ENCODE measurements at places on chromosomes 1 and 21.
A peak's percentile ranks its signal among the peaks of the same experiment; 100 is the strongest.

DNA sequence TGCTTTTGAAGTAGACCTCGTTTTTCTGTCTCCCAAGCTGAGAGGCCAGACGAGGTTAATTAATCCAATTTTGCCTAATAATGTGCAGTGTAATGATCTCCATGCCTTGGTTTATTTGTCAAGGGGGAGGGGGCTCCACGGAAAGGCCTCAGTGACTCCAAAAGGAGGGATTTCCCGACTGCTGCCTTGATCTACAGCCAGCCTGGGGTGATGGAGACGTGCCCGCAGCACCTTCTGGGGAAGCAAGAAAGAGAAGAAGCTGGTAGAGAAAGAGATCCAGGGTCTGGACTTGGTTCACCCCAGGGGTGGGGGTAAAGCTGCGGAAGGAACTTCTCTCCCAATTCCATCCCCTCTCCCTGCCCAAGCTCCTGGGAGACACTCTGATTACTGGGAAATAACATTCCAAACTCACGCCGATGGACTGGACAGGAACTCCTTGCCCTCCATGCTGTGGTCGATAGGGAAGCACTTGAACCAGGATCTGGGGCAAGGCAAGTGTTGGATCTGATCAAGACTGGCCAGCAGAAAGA lies 44.1 kb upstream of the SIM2 start:
- DNase-seq: no peak

DNA sequence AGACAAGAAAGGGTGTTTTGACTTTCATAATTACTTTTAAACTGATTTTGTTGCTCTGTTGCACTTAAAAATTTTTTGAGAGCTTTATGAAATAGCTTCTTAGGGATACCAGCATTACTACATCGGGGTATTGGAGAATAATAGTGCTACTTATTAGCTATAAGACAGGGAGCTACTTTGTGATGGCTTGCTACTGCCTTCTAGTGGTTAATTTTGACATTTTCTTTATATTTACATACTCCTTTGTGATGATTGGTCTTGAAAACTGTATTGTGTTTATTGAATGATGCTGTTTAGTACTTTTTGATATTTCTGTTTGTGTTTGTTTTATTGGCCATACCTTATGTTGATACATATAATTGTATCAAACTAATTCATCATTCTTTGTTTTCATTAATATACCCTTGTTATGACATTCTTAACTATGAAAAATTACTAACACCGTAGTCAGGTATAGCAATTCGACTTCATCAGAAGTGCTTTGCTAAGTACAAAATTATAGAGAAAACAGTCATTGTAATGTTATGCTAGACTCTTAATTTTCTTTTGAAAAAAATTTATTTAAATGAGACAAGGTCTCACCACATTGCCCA lies 85.5 kb downstream of the CLIC4 start:
- DNase-seq: peak; percentile 90

GRCh38 chr1:65769636-65770035 lies 23.1 kb upstream of the PDE4B start:
- no peak for DNase-seq

- DNase-seq: no peak
Measured at GRCh38 chr1:156401681-156402081, 32.7 kb downstream of the RHBG start.

DNA sequence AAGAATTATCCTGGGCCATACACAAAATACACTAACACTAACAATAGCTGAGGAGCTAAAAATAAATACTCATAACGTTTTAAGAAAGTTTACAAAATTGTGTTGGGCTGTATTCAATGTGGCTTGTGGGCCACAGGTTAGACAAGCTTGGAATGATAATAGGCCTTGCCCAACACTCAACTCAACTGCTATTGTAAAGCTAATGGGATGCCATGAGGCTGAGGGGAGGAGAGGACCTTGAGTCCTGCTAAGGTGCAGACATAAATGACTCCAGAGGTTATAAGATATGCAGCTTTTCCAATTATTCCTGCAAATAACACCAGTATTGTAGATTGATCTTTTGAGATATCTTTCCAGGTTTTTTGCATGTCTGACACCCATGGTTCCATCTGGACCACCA lies 97.0 kb downstream of the FCRL5 start:
- no peak for DNase-seq

DNA sequence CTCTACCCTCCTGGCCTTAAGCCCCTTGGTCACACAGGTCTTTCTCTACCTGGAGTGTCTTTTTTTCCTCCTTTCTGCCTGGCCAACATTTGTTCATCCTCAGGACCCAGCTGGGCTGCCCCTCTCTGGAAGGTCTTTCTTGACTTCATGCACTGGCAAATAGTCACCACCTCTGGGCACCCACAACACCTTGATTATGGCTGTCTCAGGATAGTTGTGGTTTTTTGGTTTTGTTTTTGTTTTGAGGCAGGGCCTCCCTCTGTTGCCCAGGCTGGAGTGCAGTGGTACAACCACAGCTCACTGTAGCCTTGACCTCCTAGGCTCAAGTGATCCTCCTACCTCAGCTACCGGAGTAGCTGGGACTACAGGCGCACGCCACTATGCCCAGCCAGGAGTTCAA lies 10.8 kb downstream of the RPS6KA1 start:
- DNase-seq: no peak

DNA sequence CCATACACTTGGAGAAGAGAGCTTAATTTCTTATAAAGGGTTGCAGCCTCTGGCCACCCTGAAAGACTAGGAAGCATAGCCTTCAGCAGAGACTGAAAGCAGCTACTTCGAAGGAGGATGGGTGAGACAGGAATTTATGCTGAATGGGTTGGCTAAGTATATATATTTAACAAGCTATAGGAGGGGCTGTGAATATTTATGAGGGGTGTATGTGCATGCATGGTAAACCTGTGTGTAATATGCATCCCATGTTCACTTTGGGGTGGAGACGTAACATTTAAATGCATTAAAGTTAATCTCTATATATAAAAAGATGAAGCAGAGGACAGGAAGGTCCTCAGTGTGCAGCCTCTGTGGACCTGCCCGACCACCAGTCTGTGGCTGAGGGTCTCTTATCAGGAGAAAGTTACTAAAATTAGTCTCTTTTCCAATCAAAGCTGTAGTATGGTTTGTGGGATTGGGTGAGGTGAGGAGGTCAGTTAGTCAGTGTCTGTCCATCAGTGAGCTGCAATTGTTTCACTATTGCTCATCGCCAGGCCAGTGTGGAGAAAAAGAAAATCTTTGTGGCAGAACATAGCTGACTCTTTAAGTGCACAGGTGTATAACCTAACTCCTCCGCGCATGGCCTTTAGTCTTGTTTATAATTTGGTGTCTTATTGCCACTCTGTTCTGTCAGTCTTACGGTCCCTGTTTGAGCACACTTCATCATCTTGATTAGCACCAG lies 35.4 kb upstream of the DSCAM start:
- DNase-seq: no peak
